ENCODE measurements at places on chromosomes 3 and 15.

DNA sequence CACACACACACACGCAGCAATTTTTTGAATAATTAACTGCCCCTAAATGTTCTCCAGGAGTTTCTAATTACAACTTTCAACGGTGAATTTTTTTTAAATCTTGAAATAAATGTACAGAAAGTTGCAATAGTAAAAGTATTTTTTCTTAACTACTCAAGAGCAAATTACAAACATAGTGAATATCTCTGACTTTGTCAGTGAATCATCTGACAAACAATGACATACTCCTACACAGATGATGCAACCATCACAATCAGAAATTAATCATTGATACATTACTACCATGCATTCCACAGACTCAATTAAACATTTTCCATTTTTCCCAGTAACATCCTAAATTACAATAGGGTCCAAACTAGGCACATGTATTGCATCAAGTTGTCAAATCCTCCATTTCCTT is 597.3 kb downstream of the NAALADL2 start:
- no peaks in the 10 kb centered on the region for H3K36me3 ChIP-seq
- no peak for DNase-seq
- no peaks in the 10 kb centered on the region for H3K27me3 ChIP-seq

DNA sequence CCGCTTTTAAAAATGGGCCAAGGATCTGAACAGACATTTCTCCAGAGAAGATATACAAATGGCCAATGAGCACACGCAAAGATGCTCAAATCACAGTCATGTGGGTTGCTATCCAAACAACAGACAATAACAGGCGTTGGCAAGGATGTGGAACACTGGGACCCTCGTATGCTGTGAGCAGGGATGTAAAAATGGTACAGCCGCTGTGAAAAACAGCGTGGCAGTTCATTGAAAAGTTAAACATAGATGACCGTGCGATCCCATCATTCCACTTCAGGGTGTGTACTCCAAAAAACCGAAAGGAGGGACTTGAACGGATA is 6.7 kb upstream of the LRRC15 start:
- H3K4me1 ChIP-seq, result peaks cover 2% of the 10 kb centered on the region
- no peak for DNase-seq
- H3K36me3 ChIP-seq, result no peaks in the 10 kb centered on the region

DNA sequence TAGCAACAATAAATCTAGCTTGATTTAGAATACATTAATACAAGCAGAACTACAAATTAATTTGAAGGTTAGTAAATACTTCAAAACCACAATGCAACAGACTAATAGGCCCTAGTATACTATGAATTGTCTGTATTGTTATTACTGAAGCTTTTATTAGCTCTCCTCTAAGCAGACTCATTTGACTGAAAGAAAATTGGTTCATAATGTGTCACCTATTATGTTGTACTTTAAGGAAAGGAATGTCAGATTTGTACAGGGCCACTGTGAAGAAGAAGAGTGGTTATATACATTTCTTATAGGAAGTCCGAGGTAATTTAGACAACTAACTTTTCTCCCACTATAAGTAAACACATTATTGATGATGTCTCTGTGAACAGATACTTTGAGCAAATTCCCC is 954.5 kb downstream of the ZPLD1 start:
- no peak for DNase-seq
- H3K27ac ChIP-seq, result no peak overlapping the region
- no peaks in the 10 kb centered on the region for H3K36me3 ChIP-seq

- H3K36me3 ChIP-seq, result no peaks in the 10 kb centered on the region
- no peaks in the 10 kb centered on the region for H3K27me3 ChIP-seq
- H3K4me3 ChIP-seq, result no peak overlapping the region
- no peak for DNase-seq
Measured at GRCh38 chr3:152713989-152714388, 120.9 kb upstream of the P2RY1 start.

GRCh38 chr3:134485075-134485717 is 589 bp downstream of the ANAPC13 start:
- peak overlapping the region; percentile 90 for H3K4me3 ChIP-seq
- H3K36me3 ChIP-seq, result peaks cover 17% of the 10 kb centered on the region
- peak overlapping the region; percentile 95 for H3K27ac ChIP-seq

GRCh38 chr3:188697127-188697526 is 474.6 kb upstream of the TPRG1 start:
- DNase-seq, result no peak
- H3K4me3 ChIP-seq, result no peak overlapping the region
- H3K27ac ChIP-seq, result no peak overlapping the region
- H3K27me3 ChIP-seq, result no peaks in the 10 kb centered on the region
- H3K4me1 ChIP-seq, result peaks cover 3% of the 10 kb centered on the region

DNA sequence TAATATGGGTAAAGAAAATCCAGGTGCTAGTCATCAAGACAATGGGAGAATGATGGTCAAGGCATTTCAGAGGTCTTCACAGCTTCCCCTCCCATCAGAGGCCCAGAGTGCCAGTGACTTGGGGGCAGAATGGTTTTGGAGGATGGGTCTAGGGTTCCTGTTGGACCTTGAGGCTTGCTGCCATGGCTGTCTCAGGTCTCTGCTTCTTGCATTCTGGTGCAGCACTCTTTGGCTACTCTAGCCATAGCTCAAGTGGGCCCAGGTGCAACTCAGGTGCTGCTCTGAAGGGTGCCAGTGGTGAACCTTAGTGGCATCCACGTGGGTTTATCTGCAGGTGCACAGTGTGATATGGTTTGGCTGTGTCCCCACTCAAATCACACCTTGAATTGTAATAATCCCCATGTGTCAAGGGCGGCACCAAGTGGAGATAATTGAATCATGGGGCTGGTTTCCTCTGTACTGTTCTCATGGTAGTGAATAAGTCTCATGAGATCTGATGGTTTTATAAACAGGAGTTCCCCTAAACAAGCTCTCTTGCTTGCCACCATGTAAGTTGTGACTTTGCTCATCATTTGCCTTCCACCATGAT is 48.5 kb upstream of the PEX5L start:
- no peaks in the 10 kb centered on the region for H3K4me1 ChIP-seq
- H3K27ac ChIP-seq, result no peak overlapping the region
- no peak for DNase-seq
- no peak overlapping the region for H3K4me3 ChIP-seq
- no peaks in the 10 kb centered on the region for H3K27me3 ChIP-seq
- no peaks in the 10 kb centered on the region for H3K36me3 ChIP-seq

DNA sequence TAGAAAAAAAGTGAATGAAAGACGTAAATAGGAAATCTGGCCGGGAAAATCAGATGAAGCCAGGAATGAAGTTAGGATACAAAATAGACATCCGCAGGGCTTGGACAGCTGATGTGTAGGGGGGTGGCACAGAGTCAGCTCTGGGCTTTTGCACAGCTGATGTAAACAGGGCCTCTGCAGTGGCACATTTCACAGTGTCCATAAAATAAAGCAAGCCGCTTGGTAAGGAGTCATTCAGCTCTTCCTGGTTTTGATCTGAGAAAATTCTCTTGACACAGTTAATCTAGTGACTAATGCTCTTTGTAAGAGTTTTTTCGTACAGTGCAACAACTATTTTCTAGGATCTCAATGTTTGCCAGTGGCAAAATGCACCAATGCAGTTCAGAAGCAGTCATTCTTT is 153.3 kb downstream of the USP13 start:
- no peak overlapping the region for H3K27ac ChIP-seq
- no peaks in the 10 kb centered on the region for H3K27me3 ChIP-seq
- H3K4me1 ChIP-seq, result no peaks in the 10 kb centered on the region
- no peaks in the 10 kb centered on the region for H3K36me3 ChIP-seq
- no peak overlapping the region for H3K4me3 ChIP-seq
